Vagina (tissue), 2 donors: ENCODE measurements at places on chromosomes 6 and 20.

- H3K27me3 ChIP-seq: no peaks in the 10 kb centered on the region
- H3K36me3 ChIP-seq: no peaks in the 10 kb centered on the region
- peaks cover 7% of the 10 kb centered on the region for H3K4me1 ChIP-seq
- H3K27ac ChIP-seq: no peak overlapping the region
These were observed 6.7 kb downstream of the KCNK15 start for GRCh38 chr20:44752099-44752931.

GRCh38 chr6:98067375-98067774, 767.0 kb upstream of the POU3F2 start:
- H3K4me1 ChIP-seq: no peaks in the 10 kb centered on the region
- no peaks in the 10 kb centered on the region for H3K36me3 ChIP-seq
- H3K4me3 ChIP-seq: no peak overlapping the region
- no peak overlapping the region for H3K27ac ChIP-seq
- H3K27me3 ChIP-seq: no peaks in the 10 kb centered on the region
- DNase-seq: no peak

GRCh38 chr20:36040571-36040970, 72.2 kb downstream of the CNBD2 start:
- no peak for DNase-seq
- no peak overlapping the region for H3K27ac ChIP-seq
- H3K4me1 ChIP-seq: no peaks in the 10 kb centered on the region

GRCh38 chr6:74277777-74278186, 581.8 kb downstream of the CD109 start:
- H3K27me3 ChIP-seq: no peaks in the 10 kb centered on the region
- H3K27ac ChIP-seq: no peak overlapping the region
- H3K36me3 ChIP-seq: no peaks in the 10 kb centered on the region
- no peak overlapping the region for H3K4me3 ChIP-seq

DNA sequence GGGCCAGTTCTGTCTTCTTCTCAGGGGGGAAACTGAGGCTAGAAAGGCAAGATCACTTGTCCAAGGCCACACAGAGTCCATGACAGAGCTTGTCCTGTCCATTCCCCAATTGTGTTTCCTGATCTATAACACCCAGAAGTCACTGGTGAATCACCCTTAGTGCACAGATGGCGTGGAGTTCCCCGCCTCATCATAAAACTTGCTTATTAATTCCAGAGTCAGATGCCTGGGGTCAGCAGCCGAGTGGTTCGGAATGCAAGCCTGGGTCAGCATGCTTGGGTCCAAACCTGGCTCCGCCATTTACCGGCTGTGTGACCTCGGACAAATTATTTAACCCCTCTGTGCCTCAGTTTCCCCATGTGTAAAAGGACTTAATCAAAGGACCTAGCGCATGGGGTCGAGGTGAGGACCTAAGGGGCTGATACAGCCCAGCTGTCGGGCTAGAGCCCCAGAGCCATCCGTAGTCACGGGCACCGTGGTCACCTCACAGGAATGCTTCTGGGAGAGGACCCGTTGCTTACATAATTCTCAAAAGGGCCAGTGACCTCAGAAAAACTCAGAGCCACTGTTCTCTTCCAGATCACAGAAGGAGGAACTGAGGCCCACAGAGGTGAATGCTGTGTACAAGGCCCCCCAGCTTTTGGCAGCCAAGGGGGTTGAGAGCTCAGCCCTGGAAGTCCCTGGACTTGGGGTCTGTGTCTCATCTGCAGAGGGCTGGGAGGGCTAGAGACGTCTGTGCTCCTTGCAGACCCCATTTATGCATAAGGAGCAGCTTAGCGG, 1.4 kb upstream of the ZBP1 start:
- no peak overlapping the region for H3K27ac ChIP-seq
- no peak for DNase-seq
- H3K27me3 ChIP-seq: no peaks in the 10 kb centered on the region
- H3K4me1 ChIP-seq: peaks cover 16% of the 10 kb centered on the region

DNA sequence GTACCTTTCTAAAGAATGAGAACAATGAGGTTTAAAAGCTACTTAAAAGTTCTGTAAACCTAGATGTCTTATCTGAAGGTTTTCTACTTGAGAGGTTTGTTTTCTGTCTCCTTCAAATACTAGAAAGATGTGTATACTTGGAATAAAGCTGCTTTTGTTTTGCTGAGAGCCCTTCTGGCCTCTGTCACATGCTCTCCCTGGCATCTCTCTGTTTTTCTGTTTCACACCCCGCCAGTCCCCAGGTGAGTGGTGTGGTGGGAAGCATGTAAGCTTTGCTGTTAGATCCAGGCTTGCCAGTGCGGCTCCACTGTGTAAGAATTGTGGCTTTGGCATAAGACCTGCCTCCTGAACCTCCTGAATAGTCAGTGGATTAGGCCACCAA, 56.8 kb downstream of the SNX9 start:
- H3K36me3 ChIP-seq: no peaks in the 10 kb centered on the region
- H3K27ac ChIP-seq: no peak overlapping the region
- H3K4me1 ChIP-seq: no peaks in the 10 kb centered on the region

- no peaks in the 10 kb centered on the region for H3K36me3 ChIP-seq
- no peaks in the 10 kb centered on the region for H3K4me1 ChIP-seq
- no peak overlapping the region for H3K27ac ChIP-seq
- H3K27me3 ChIP-seq: no peaks in the 10 kb centered on the region
- DNase-seq: no peak
These were observed 27.3 kb upstream of the BHLHE23 start for GRCh38 chr20:63033794-63034709.

GRCh38 chr20:8964959-8965562, 103.8 kb upstream of the PLCB4 start:
- H3K36me3 ChIP-seq: no peaks in the 10 kb centered on the region
- peaks cover 9% of the 10 kb centered on the region for H3K4me1 ChIP-seq
- no peak overlapping the region for H3K27ac ChIP-seq

DNA sequence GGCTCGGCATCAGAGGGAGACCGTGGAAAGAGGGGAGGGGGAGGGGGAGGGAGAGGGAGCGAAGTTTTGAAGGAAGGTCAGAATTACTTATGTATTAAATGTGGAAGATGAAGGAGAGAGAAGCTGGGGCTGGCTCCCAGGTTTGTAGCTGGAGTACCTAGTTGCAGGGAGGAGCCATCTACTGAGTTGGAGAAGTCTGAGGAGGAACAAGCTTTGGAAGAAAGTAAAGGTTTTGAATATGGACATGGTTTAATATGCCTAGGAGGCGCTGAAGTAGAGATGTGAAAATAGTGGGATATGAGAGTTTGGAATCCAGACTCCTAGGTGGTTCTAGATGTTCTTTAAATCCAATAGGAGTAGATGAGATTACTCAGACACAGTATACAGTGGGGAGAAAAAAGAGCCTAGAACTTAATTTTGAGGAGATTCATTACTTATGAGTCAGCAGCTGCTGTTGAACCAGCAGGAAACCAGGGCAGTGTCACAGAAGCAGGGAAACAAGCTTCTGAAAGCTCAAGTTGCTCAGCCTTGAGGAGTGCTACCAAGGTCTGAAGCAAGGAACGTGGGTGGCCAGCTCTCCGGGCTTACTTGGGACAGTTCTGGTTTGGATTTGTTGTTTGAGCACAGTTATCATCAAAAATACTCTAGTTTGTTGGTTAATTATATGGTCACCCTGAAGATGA, 149.3 kb downstream of the UTRN start:
- no peak overlapping the region for H3K4me3 ChIP-seq
- no peaks in the 10 kb centered on the region for H3K27me3 ChIP-seq
- no peaks in the 10 kb centered on the region for H3K4me1 ChIP-seq

DNA sequence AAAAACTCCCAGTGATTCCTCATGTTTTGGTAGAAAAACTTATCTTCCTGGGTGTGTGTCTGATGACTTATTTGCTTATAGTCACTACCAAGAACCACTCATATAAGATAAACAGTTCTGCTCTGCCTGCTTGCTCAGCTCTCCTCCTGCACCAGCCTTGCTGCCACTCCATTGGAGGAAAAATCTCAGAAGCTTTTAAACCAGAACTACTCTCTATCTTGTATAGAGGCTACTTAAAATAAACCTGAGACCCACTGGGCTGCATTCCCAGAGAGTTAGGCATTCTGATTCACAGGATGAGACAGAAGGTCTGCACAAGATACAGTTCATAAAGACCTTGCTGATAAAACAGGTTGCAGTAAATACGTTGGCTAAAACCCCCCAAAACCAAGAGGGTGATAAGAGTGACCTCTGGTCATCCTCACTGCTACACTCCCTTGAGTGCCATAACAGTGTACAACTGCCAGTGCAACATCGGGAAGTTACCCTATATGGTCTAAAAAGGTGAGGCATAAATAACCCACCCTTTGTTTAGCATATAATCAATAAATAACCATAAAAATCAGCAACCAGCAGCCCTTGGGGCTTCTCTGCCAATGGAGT, 728.3 kb downstream of the EPHA7 start:
- DNase-seq: no peak
- no peaks in the 10 kb centered on the region for H3K36me3 ChIP-seq
- H3K27ac ChIP-seq: no peak overlapping the region
- H3K4me3 ChIP-seq: no peak overlapping the region
- H3K27me3 ChIP-seq: no peaks in the 10 kb centered on the region
- no peaks in the 10 kb centered on the region for H3K4me1 ChIP-seq

GRCh38 chr6:106739387-106739786, 110.0 kb downstream of the QRSL1 start:
- no peak for DNase-seq
- no peaks in the 10 kb centered on the region for H3K27me3 ChIP-seq
- no peaks in the 10 kb centered on the region for H3K36me3 ChIP-seq
- H3K4me1 ChIP-seq: peaks cover 6% of the 10 kb centered on the region

- H3K4me3 ChIP-seq: no peak overlapping the region
These were observed 10.8 kb downstream of the MOCS3 start for GRCh38 chr20:50969435-50969834.

GRCh38 chr20:33053291-33054106, at the start of gene BPIFB3:
Gene BPIFB3 (plus strand): TSS chr20:33053903. CDS start chr20:33055436, 1,533 bp downstream.
- no peak within 1 kb of the TSS for H3K4me3 ChIP-seq
- H3K27ac ChIP-seq: no peak within 1 kb of the TSS

GRCh38 chr6:135970750-135971149, 119.2 kb downstream of the PDE7B start:
- DNase-seq: no peak
- H3K4me1 ChIP-seq: no peaks in the 10 kb centered on the region
- no peak overlapping the region for H3K27ac ChIP-seq
- H3K36me3 ChIP-seq: no peaks in the 10 kb centered on the region

DNA sequence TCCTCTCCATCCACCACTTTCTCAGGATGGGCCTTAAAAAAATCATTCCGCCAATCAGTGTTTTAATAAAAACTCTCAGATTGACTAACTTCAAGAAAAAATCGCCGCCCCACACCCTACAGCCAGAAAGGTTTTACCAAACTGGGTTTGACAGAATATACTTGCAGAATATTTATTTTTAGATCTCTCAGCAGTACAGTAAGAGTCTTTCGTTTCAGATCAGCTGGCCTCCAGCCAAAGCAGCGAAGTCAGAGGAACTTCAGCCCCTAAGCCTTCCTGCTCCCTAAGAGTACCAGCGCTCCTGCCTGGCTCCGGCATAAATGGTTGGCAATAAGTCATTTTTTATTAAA, 24.7 kb downstream of the TBC1D7 start:
- peaks cover 14% of the 10 kb centered on the region for H3K4me1 ChIP-seq
- peak overlapping the region; percentile 75 for H3K27ac ChIP-seq
- H3K36me3 ChIP-seq: peaks cover 33% of the 10 kb centered on the region
- peak overlapping the region; percentile 3 for H3K4me3 ChIP-seq
- no peak for DNase-seq

- H3K27me3 ChIP-seq: no peaks in the 10 kb centered on the region
- no peak overlapping the region for H3K27ac ChIP-seq
- no peaks in the 10 kb centered on the region for H3K36me3 ChIP-seq
- DNase-seq: no peak
- no peak overlapping the region for H3K4me3 ChIP-seq
These were observed 86.5 kb downstream of the LYRM4 start for GRCh38 chr6:5174244-5174643.

DNA sequence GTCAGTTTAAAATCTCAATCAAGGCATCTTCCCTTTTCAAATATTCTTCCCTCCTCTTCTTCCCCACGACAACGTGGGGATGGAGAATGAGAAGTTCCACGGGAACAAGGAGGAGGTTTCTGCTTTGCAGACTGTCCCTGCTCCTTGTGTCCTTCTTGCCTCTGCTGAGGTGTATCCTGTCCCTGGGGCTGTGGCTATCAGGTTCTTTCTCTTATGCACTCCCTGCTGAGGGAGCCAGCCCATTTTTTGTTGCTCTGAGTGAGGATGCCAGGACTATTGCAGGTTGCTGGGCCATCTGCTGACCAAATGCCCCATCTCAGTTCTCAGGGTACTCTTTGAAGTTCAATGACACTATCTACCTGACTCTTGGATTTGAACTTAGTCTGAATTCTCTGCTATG, 533.6 kb downstream of the RNF144B start:
- H3K4me3 ChIP-seq: no peak overlapping the region
- DNase-seq: no peak
- H3K27ac ChIP-seq: no peak overlapping the region
- no peaks in the 10 kb centered on the region for H3K36me3 ChIP-seq

- no peaks in the 10 kb centered on the region for H3K4me1 ChIP-seq
- H3K36me3 ChIP-seq: no peaks in the 10 kb centered on the region
These were observed 107.0 kb downstream of the TNFRSF21 start for GRCh38 chr6:47202644-47203205.

GRCh38 chr20:58647796-58648501, 3.1 kb upstream of the STX16 start:
- no peak overlapping the region for H3K4me3 ChIP-seq
- peak overlapping the region; percentile 91 for H3K27ac ChIP-seq
- DNase-seq: peak; percentile 83
- H3K4me1 ChIP-seq: peaks cover 52% of the 10 kb centered on the region
- no peaks in the 10 kb centered on the region for H3K27me3 ChIP-seq

- no peak overlapping the region for H3K4me3 ChIP-seq
- H3K4me1 ChIP-seq: no peaks in the 10 kb centered on the region
- H3K27ac ChIP-seq: no peak overlapping the region
- no peaks in the 10 kb centered on the region for H3K36me3 ChIP-seq
- no peak for DNase-seq
These were observed 48.4 kb upstream of the IYD start for GRCh38 chr6:150320442-150320841.

GRCh38 chr6:142886431-142887170, 58.4 kb downstream of the HIVEP2 start:
- no peak for DNase-seq
- H3K27me3 ChIP-seq: no peaks in the 10 kb centered on the region
- peaks cover 18% of the 10 kb centered on the region for H3K4me1 ChIP-seq
- H3K4me3 ChIP-seq: no peak overlapping the region

GRCh38 chr20:56715309-56715708, 86.2 kb downstream of the TFAP2C start:
- DNase-seq: no peak
- no peaks in the 10 kb centered on the region for H3K27me3 ChIP-seq
- H3K4me1 ChIP-seq: no peaks in the 10 kb centered on the region
- H3K36me3 ChIP-seq: no peaks in the 10 kb centered on the region

- no peaks in the 10 kb centered on the region for H3K27me3 ChIP-seq
- H3K4me1 ChIP-seq: peaks cover 18% of the 10 kb centered on the region
- H3K36me3 ChIP-seq: no peaks in the 10 kb centered on the region
- DNase-seq: no peak
These were observed 38.6 kb upstream of the PCMTD2 start for GRCh38 chr20:64216910-64217309.

GRCh38 chr6:136739501-136739900, 52.8 kb downstream of the MAP3K5 start:
- no peaks in the 10 kb centered on the region for H3K36me3 ChIP-seq
- no peaks in the 10 kb centered on the region for H3K27me3 ChIP-seq
- H3K4me3 ChIP-seq: no peak overlapping the region
- H3K27ac ChIP-seq: no peak overlapping the region
- DNase-seq: no peak

GRCh38 chr20:24032400-24032898, 43.9 kb upstream of the GGTLC1 start:
- H3K27me3 ChIP-seq: no peaks in the 10 kb centered on the region
- no peaks in the 10 kb centered on the region for H3K4me1 ChIP-seq
- DNase-seq: no peak
- no peaks in the 10 kb centered on the region for H3K36me3 ChIP-seq
- H3K4me3 ChIP-seq: no peak overlapping the region
